ENCODE measurements at places on chromosomes 5 and 9.

GRCh38 chr5:176789873-176790615, 20.3 kb upstream of the UNC5A start:
- DNase-seq: no peak

- DNase-seq: no peak
Observed at GRCh38 chr5:95887977-95888376, 65.5 kb upstream of the GLRX start.

GRCh38 chr5:6827526-6828219, 114.4 kb downstream of the TENT4A start:
- no peak for DNase-seq

DNA sequence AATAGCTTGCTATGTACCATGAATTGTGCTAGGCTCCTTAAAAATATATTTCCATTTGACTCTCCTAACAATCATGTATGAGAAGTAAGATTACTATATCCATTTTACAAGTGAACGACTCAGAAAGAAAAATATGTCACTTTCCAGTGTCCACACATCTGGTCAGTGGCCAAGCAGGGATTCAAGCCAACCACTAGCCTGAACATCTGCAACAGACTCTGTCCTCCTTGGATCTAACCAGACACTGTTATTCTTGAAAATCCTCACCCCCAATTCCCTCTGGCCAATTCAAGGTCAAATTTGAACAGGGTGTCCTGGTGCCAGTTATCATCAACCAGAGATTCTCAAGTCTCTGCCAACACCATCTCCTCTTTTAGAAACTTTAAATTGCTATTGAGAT, 344.1 kb upstream of the WWC1 start:
- DNase-seq: no peak

GRCh38 chr5:125348936-125349831, 602.7 kb upstream of the ZNF608 start:
- DNase-seq: no peak

Data from NCI-H1436 (cell line).